ENCODE measurements at places on chromosomes 3 and 15.

DNA sequence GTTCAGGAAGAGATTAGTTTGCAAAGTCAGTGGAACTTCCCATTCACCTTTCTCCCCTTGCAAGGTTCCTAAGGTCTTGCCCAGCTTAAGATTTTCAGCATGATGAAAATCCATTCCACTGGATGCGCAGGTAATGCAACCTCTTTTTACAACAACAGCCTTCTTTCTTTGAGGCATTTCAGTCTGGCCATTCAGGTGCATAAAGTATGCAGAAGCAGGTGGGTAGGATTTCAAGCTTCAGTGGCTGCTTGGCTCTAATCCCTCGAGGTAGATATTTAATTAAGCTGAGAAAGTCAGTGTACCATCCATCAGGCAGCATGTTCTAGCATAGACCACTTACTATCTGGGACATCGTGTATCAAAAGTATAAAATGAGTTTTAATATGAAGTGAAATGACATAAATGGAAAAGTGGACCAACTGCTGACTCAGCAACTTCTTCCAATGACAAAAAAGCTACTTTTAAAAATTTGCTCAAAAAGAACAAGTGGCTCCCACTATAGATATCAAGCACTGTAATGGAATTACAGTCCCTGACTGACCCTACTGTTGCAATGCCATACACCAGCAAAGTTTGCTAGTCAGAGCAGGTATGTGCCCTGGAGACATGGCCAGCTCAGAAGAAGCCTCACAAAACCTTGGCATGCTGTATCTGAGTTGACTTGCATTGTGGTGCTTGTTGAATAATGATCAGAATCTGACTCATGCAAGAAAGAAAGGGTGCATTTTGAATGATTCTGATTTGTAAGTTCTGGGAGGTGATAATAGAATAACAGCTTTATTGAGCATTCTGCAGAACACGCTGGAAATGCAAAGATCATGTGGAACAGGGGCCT, 459.9 kb upstream of the MCTP2 start:
- no peak for DNase-seq

- DNase-seq = no peak
These were observed 7.4 kb downstream of the PRSS50 start for GRCh38 chr3:46710229-46710628.

DNA sequence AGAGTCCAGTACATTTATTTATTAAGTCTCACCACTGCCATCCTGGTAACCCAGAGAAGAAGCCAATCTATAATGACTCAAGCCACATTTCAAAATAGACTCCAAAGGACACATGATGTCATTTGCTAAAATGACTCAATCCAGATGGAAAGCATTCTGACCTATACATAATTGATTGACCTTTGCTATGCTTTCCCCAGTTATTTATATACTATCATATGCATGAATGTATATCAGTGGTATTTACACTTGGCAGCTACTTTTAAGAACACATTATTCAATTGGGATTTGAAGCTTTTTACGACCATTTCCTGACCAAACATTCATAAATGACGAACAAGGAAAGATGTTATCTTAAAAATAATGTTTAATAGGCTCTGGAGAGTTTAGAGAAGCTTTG, 297.2 kb downstream of the FHIT start:
- DNase-seq = no peak

GRCh38 chr15:60649845-60650548, 171.1 kb upstream of the ICE2 start:
- no peak for DNase-seq

DNA sequence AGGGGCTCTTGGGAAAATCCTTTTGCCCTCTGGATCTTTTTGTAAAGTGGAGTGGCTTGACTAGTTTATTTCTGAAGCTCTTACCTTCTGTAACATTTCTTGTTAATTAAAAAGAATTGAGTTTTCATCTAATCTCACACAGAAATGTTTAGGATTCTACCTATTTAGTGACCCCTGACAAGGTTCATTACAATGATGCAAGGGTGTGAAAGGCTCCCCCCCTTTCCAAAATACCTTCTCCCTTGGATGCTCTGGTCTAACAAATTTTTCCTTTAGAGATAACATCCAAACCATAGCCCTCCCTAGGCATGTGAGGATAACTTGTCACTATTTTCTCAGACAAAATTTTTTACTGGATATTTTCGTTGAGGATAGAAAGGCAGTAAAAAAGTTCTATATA, 223.9 kb downstream of the THRB start:
- no peak for DNase-seq

DNA sequence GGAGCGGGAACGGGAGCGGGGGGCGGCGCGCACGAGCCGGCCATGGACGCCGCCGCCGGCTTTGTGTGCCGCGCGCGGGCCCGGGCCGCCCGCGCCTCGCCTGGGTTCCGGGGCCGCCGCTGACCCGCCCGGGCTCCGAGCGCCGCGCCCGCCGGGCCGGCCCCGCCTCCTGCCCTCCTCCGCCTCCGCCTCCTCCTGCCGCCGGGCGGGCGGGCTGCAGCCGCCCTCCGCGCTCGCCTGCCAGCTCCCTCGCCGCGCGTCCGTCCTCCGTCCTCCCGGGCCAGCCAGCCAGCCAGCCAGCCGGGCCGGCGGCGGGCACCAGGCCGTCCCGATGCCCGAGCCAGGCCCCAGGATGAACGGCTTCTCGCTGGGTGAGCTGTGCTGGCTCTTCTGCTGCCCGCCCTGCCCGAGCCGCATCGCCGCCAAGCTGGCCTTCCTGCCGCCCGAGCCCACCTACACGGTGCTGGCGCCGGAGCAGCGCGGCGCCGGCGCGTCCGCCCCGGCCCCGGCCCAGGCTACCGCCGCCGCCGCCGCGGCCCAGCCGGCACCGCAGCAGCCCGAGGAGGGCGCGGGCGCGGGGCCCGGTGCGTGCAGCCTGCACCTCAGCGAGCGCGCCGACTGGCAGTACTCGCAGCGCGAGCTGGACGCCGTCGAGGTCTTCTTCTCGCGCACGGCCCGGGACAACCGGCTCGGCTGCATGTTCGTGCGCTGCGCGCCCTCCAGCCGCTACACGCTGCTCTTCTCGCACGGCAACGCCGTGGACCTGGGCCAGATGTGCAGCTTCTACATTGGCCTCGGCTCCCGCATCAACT, at the start of gene ABHD17C:
Gene ABHD17C, plus strand, starts transcription at position 212 of the 812 bp plus-strand sequence. Its CDS starts 120 bp downstream, at position 332.
- DNase-seq = peak; percentile 91

DNA sequence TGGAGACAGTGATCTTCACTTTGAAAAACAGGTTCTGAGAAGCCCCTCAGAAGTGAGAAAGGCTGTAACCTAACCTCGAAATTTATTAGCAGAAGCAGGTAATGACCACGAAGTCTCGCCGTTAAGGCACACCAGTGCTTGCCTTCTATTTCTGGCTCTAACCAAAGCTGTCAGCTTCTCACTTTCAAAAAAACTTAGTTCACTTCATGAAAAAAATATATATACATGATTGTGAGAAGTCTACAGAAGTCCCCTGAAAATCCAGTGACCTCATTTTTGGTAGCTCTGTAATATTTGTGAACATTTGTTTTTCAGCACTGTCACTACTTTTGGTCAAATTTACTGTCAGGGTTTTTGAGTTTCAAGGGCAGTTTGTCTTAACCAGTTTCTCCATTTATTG, 19.1 kb upstream of the AKAP13 start:
- no peak for DNase-seq

DNA sequence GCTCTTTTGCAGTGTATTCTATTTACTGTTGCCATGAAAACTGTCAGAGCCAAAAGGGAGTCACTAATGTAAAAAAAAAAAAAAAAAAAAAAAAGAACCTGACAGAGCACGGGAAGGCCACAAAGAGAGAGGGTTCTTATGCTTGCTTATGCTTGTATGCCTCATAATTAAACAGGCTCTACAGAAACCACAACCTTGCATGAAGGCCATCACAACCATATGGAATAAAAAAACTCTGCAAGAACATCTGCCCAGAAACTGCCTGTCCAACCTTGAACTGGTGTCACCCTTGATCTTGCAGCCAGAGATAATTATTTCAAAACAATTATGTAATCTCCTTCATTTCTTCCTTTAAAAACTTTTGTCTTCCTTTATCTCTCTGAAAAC, 50.1 kb downstream of the CFAP20DC start:
- no peak for DNase-seq

- DNase-seq = no peak
These were observed 902 bp downstream of the P2RY13 start for GRCh38 chr3:151328298-151328995.

GRCh38 chr3:127069814-127070440, 87.0 kb downstream of the PLXNA1 start:
- no peak for DNase-seq

DNA sequence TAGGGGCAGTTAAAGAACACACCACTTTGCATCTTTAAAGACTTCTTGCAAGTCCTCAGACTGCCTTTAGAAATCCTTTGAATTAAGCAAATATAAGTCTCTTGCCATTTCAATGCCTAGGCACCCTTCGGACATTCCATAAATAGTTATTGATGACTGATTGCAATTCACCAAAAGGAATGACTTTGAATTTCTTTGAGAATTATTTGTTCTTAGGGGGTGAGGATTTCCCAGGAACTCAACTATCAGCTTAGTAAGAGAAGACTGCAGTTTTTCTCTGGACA, 495 bp upstream of the MYEF2 start:
- no peak for DNase-seq

GRCh38 chr3:155354658-155355057, 61.2 kb upstream of the STRIT1 start:
- DNase-seq = no peak

DNA sequence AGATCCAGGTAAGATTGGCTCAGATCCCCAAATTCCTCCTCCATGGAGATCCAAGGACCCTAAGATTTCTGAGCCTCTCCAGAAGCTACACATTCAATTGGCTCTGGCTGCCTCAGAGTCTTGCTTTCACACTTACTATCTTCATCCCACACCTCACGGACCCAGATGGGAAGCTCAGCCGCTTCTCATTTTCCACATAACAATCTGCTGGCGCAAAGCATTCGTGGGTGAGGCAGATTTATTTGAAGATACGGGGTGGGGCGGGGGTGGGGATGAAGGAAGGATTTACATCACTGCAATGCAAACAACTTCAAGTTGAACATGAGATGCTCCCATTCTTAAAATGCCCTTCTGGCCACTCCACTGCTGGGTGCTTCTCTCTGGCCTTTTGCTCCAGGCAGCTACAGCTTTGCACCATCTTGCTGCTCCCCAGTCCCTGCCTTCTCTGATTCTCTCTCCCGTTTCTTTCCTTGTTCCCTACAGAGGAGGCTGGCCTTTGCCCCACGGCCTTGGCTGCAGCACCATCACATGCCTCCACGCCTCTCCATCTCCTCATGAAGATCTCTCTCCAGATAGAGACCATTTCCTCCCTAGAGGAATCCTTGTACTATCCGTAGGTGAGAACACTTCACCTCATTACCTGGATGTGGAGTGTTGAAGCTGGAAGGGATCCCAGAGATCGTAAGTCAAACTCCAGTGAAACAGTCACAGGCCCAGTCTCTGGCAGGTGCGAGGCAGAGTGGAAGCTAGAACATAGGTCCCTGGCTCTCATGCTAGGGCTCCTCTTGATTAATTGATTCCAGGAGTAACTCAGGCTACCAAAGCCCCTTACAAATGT, 175.9 kb downstream of the RPLP1 start:
- DNase-seq = peak; percentile 59

DNA sequence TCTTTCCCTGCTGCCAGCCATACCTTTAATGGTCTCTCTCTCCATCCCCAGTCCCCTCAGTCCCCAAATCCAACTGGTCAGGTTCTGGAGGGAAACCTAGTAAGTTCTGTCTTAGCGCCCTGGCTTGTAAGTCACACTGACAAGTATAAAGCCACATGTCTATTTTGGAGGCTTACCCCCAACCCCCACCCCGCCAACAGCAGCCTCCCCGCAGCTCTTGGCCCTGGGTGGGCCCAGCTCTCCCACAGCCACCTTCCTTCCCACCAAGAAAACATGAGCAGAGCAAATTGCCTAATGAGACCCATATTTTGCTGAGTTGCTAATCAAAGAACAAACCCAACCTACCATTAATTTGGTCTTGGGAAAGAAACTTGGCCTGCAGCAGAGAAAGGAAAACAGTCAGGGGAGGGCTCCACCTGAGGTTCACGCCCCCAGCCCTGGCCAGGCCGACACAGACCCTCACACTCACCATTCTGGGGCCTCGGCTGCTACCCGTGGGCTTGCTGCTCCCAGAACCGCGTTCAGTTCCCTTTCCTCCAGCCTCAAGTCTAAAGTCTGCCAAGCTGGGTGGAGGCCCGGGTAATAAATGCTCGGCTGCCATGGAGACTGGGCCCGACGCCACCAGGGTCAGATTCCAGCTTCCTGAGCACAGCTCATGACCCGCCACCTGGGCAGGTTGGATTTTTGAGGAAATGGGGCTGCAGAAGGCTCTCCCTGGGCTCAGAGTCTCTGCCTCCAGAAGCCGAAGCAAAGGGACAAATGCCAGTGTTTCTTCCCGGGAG, at the start of gene CALML4:
Gene CALML4, minus strand, starts transcription at position 557 of the 782 bp plus-strand sequence. Its CDS starts 85 bp downstream, at position 472.
- DNase-seq = no peak

- DNase-seq = no peak
These were observed 36.6 kb upstream of the RHO start for GRCh38 chr3:129491794-129492193.

DNA sequence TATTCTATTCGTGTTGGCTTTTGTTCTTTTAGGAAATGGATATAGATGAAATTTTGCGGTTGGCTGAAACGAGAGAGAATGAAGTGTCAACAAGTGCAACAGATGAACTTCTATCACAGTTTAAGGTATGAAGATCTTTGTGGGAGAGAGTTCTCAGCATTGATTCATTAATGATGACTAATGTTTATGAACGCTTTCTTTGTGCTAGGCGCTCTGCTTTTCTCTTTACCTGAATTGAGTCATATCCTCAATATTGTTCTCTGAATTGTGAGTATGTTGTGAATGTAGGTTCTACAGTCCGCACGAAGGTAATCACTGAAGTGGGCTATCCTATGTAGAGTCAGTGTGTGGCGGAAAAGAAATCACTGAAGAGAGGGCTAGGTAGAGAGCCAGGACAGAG, 81.2 kb downstream of the CHD2 start:
- no peak for DNase-seq

DNA sequence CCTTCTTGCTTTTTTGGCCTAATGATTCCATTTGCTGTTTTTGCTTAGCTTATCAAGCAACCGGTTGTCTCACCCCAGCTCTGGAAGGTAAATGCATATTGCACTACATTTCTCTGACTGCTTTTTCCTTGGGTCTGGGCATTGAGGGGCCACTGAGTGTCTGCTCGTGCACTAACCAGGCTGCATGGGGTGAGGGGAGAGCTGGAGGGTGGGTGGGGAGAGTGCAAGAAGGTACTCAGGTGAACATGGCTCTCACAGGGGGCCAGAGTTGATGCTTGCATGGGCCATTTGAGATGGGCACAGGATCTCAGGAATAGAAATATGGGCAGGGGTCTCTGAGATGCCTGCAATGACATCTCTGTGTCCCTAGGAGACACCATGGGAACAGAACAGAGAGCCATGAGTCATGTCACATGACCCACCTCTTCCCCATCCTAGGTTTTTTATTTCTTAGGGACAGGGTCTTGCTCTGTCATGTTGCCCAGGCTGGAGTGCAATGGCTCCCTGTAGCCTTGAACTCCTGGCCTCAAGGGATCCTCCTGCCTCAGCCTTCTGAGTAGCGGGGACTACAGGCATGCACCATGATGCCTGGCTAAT, 6.2 kb downstream of the ALPK3 start:
- peak; percentile 65 for DNase-seq

GRCh38 chr3:79086514-79086913, 681.3 kb downstream of the ROBO1 start:
- DNase-seq = no peak
